ENCODE measurements at places on chromosomes 13 and 19.

DNA sequence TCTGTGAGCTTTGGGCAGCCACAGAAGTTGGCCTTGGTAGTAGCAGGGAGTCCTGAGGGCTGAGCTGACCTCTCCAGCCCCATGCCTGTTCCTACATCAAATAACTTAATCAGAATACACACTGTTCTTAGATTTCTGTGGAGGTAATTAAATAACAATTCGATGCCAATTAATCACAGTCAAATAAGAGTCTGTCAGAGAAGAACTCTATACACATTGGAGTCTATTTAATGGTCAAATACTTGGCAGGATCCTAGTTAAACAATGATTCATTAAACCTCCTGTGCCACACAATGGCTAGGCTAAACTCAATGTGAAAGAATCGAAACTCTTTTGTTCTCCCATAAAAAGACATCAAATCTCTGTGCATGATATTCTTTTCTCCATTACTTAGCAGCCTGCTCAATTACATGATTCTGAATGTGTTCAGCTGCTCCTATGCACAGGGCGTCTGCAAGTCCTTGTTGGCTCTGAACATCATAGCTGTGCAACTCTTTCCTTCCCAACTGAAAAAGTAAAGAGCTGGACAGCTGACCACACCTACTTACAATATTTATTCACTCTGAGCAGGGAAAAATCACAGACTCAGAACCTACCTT, 173.1 kb downstream of the ABCC4 start:
- no peak for DNase-seq

DNA sequence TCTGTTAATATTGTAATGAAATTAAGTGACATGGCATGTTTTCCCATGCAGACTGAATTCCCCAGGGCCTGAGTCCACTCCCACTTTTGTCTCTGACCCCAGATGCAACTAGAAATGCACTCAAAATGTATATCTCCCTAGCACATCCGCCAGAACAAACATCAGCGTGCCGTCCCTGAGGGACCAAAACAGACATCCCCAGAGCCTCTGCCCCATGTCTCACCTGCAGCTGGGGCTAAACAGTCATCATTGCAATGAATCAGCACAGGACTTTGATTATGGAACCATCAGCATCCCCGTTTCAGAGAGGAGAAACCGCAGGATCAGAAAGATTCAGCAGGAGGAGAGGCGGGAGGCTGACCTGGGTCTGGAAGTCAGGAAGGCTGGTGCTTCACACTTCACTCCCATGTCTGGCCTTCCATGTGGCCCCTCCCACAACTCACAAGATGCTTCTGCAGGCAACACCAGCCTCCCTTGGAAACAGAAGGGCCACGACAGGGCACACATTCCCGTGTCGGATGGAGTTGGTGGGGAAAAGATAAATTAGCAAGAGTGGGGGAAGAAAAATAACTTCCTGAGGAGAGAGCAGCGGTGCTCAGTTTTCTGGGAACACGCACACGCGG, 130.6 kb upstream of the VSTM2B start:
- DNase-seq, result no peak

DNA sequence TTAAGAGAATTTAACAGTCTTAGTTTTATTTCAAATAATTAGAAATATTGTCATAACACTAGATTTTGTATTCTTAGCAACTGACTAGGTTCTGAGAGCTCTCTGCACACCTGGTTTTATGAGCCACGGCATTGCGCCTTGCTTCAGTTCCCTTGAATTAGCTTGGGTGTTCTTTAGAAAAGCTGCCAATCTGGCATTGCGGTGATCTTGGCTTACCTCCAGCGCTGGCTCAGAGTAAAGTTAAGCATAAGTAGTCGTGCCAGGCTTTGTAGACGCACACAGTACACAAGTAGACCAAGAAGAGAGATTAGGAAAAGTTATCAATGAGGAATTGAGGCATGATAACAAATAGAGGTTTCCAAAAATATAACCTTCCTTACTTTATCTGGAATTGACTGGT, 45.7 kb downstream of the TPP2 start:
- DNase-seq, result no peak

DNA sequence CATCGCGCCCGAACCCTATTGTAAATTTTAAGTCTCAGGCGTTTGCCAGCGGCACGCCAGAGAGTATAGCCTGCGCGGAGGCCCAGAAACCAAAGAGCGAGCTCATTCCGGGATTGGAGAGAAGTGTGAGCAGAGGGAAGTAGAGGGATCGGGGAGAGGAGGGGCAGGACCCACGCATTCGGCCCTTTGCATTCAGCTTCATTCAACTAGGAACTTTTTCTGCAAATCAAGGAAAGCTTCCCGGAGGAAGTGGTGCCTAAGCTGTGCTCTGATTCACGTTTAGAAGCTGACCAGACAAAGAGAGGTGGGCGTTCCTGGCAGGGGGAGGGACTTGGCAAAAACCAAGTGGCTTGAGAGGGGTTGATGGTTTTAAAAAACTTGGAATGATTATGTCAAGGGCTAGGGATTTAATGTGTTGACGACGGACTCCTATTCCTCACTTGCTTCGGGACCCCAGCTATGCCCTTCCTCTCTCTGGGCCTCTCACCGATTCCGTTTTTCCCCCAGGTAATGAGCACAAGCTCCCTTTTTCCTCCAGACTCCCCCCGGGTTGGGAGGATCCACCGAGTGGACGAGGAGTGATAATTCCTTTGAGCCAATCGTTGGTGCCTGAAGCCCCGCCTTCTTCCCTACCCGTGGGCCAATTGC, 811 bp upstream of the PRMT1 start:
- no peak for DNase-seq

DNA sequence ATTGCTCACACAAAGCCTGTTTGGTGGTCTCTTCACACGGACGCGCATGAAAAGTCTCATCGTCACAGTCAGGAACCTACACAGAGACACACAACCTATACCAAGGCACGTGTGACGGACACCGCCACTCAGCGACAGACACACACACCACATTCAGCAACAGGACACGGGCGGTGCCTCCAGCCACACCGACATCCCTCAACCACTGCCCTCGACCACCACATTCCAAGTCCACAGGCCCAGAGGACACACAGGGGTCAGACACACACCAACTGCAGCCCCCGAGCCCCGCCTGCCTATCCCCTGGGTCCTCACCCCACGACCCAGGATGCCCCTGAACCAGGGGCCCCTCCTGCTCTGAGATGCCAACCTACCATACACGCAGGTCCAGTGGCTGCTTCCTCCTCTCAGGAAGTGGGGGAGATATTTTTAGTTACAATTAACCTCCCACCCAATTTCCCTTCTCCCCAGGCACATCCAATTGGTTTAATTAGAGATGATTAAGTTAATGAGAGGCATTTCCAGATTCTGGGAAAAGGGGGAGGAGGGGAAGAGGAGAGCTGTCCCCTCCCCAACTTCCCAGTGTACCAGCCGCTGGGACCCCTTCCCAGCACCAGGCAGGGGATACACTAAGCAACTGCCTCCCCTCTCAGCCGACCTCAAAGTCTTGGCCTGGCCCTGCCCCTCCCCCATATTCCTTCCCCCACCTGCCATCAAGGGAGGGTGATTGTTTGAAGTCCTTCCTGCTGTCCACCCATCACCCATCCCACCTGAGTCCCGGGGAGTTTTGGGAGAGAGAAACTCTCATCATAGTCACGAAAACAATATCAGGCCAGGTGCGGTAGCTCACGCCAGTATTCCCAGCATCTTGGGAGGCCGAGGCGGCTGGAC, 20.4 kb downstream of the MEIS3 start:
- DNase-seq, result no peak

DNA sequence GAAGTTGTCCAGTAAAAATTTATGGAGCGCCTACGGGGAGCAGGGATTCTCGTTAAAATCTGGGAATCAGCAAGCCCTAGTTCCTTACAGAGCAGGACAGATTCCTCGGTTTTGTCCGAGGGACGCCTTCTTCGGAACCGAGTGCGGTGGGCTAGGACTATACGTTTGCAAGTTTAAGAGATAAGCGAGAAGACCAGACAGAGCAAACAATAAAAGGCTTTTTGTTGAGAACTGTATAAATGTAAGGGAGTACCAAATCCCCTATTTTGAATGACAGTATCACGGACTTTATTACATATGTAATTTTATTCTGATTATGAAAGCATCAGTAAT, 971 bp upstream of the ANKRD10 start:
- DNase-seq, result no peak

DNA sequence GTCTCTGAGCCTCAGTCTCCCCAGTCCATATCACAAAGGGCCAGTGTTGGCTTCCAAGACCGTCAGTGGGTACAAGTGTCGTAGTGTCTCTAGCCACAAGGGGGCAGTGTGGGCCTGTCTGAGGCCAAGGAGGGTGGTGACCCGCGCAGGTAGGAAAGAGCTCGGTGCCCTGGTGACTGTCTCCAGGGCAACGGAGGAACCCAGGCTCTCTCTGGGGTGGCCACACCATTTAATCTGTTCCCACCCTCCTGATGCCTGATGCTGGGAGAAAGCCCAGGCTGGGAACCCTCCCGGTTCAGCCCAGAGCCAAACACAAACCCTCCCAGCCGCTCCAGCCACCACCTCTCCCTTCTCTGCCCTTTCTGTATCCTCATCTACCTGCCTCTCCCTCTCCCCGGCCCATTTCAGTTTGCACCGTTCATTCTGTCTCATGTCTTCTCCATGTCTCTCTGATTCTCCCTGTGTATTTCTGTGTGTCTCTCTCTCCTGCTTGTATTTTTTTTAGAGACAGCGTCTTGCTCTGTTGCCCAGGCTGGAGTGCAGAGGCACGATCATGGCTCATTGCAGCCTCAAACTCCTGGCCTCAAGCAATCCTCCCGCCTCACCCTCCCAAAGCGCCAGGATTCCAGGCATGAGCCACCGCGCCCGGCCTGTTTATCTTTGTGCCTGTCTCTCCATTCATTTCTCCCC, 17.5 kb upstream of the MEIS3 start:
- no peak for DNase-seq

- no peak for DNase-seq
Measured at GRCh38 chr13:113369189-113369588, 5.3 kb upstream of the GRTP1 start.

- DNase-seq, result no peak
Measured at GRCh38 chr13:75417012-75417384, 65.0 kb downstream of the TBC1D4 start.

GRCh38 chr13:88764103-88764502, 1092.9 kb downstream of the SLITRK5 start:
- DNase-seq, result no peak

GRCh38 chr13:21039097-21039800, 22.1 kb downstream of the LATS2 start:
- DNase-seq, result no peak

DNA sequence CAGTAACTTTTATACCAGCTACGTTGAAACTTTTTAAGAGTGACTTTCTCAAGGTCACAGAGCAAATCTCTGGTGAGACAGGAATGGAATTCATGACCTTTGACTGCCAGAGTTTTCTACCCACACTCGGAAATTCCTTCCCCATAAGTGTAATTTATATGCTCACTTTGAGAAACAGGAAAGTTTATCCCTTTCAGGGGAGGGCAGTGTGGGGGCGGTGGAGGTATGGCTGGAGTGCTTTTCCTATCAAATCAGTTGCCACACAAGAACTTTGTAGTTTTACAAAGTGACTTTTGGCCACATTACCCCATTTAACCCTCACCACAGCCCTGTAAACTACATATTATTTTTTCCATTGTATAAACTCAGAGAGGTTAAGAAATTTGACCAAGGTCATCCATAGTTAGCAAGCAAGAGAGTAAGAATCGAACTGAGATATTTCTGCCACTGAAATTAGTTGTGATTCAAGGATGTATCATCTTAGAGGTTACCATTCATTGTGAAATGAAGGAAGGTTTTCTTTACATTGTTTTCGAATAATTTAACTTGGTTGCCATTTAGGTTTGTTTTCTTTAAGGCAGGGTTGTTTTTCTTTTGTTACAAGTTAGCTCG, 5.9 kb downstream of the KLF12 start:
- no peak for DNase-seq

DNA sequence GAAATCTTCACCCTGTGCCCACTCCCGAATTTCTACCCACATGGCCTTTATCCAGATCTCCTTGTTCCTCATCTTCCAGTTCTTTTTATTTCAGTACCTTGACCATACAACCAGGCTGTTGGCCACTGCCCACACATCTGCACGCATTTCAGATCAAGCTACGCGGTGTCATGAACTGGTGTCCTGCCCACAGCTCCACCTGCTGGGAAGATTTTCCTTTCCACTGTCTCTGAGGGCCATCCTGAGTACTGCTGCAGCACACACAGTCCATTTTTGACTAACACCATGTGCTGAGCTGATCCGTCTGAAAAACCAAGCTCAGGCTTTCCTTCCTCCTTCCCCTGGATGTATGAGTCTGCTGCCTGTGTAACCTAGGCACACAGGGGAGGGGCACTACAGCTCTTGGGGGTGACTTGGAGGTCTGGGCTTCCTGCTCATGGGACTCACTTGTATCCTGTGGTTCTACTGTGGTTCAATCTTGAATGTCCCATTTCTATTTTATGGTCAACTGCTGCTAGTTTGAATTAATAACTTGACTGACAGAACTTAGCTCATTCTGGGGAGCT, 71.9 kb downstream of the WASF3 start:
- no peak for DNase-seq

DNA sequence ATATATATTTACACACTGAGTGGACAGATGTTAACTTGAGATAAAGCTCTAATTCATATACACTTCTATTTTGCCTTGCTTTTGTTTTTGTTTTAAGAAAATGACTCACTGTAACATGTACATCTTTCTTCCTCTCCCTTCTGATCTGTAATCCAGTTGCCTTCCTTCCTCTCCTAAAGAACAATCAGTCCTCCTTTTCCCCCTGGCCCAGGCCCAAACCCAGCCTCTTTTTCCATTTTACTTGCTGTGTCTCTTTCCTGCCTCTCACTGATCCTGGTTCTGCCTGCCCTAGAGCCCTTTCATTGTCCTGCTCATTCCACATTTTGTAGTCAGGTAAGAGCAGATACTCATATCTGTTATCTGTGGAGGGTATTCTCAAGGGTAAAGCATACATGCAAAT, 50.8 kb downstream of the ZAR1L start:
- DNase-seq, result peak; percentile 49

- no peak for DNase-seq
Measured at GRCh38 chr13:44738463-44738862, 162.3 kb upstream of the TSC22D1 start.

DNA sequence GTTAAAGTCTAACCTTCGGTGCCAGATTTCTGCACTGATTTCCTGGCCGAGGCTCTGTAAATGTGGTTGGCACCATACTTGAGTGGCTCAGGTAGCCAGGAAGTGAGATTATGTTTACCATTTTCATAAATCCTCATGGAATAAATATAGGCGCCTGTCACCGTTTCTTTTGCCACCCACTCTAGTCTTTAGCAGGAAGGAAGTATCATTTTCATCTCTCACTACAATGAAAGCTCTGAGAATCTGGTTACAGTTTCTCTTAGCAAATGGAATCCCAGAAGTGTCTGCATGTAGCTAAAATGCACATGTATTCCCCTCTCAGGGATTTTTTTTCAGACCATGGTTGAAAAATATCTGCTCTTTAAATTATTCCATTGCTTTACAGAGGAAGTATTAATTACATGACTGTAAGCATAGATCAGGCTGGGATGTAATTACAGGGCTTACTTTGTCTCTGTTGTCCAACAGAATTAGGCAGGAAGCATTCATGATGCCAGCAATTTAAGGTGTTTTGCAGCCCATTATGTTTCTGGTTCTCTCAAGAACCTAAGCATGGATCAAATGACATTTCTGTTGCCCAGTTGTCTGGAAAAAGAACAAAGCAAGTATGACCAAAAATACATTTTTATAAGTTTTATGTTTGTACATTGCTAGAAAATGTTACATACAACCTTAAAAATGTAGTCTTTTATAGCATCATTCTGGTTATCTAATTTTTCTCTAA, 221.7 kb upstream of the SPRY2 start:
- DNase-seq, result peak; percentile 45

Data from left hindlimb (tissue), 1 donor.